ENCODE measurements at places on chromosomes 7 and 10. TPM values are rescaled to one million over a fixed set of nuclear protein-coding genes. Genes with fewer than 3 reads are reported as not detected.

CDC14C gene
- total RNA-seq: not detected

DNA sequence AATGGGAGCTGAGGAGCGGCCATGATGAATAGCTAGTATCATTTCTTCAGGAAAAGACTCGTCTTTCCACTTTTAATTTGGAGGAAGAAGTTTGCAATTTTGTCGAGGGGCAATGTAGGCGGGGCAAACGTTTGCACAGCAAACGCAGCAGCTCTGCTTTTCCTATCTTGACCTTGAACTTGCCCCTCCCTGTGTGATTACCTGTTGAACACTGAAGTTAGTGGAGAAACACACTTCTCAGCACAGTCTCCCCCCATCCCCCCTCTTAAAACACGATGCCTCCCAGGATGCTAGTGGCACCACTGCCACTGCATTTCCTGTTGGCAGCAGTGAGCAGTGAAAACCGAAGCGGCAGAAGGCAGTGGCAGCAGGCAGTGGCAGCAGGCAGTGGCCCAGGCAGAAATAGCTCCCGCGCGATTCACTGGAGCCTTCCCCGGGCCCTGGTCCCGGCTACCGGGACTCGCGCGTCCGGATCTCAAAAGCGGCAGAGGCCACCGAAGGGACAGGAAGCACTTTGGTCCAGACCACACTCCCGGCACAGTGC, at the start of gene EPDR1:
EPDR1 (plus strand) TSS at position 336 of the 544 bp plus-strand sequence. CDS start 300 bp downstream, outside the sequence.
- H3K4me3 ChIP-seq: peak within 1 kb of the TSS; percentile 59
- DNase-seq: peak; percentile 66
- H3K36me3 ChIP-seq: no peaks in the 10 kb centered on the region
- peak within 1 kb of the TSS; percentile 85 for H3K27ac ChIP-seq
- H3K4me1 ChIP-seq: peaks cover 35% of the 10 kb centered on the region

DNA sequence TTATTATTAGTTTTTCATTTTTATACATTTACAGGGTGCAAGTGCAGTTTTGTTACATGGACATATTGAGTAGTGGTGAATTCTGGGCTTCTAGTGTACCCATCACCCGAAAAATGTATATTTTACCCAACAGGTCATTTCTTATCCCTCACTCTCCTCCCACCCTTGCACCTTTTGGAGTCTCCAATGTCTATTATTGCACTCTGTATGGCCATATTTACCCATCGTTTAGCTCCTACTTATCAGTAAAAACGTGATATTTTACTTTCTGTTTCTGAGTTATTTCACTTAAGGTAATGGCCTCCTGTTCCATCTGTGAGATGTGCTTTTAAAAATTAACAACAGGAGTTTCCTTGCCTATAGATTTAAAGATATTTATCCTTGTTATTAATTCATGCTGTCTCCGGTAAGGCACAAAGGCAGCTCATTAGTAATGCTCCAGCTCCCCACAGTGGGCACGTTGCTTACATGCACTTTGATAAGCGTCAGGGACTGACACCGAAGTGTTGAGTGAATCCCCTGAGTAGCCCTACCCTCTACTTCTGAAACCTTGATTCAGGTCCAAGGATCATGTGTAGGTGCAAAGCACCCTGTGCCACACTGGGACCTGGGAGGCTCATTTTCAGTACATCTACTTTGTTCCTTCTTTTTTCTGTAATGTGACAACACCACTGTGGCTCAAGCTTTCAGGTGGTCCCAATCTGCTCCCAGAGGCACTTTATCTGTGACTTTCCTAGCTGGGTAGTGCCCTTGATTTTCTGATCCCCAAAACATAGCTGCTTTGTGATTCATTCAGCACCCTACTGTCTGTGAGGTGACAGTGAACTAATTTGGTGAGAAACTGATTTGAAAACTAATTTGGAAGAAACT, 27.3 kb downstream of the HYAL4 start:
- H3K4me3 ChIP-seq: no peak overlapping the region
- H3K4me1 ChIP-seq: no peaks in the 10 kb centered on the region
- DNase-seq: peak; percentile 55
- H3K36me3 ChIP-seq: no peaks in the 10 kb centered on the region
- no peak overlapping the region for H3K27ac ChIP-seq

GPR37 gene
- 14.3 TPM for total RNA-seq

DNA sequence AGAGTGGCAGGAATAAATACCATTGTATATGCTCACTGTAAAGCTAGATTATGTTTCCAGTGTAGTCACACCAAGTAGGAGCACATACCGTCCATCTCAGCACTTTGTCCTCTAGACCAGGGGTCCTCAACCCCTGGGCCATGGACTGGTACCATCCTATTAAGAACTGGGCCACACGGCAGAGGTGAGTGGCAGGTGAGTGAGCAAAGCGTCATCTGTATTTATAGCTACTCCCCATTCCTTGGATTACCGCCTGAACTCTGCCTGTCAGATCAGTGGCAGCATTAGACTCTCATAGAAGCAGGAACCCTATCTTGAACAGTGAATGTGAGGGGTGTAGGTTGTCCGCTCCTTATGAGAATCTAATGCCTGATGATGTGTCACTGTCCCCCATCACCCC, 735.3 kb downstream of the MAGI2 start:
- H3K27me3 ChIP-seq: no peaks in the 10 kb centered on the region
- DNase-seq: no peak
- H3K4me1 ChIP-seq: no peaks in the 10 kb centered on the region
- H3K27ac ChIP-seq: no peak overlapping the region

THSD7A gene
- total RNA-seq: 6.3 TPM

DNA sequence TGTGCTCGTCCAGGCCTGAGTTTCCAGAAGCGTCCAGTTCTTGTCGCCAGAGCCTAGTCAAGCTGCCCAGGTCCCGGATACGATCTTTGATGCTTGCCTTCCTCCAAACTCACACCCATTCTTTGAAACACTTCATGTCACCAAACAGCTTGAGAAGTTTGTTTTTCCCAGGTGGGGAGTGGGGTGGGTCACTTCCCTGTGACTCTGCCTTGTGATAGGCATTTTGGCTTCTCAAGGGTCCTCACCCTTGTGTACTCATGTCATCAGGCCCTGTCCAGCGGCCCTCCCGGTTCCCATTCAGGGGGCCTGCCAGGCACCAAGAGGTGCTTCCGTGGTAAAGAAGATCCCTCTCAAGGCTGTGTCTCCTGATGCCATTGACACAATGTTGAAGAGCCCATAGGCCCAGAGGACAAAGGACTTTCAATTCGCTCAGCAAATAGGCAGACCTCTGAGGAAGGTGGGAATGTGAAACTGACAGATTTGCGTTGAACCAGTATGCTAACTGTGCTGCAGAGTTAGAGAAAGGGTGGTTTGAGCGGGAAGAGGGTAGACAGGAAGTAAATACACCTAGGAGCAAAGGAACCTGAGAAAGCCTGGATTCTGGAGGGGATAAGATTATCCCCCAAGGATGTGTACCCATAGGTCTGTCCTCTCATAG, 24.7 kb upstream of the SFTPA1 start:
- H3K27ac ChIP-seq: no peak overlapping the region
- no peak overlapping the region for H3K4me3 ChIP-seq
- H3K4me1 ChIP-seq: no peaks in the 10 kb centered on the region
- no peaks in the 10 kb centered on the region for H3K36me3 ChIP-seq

LRRN3 gene
- total RNA-seq: 59.9 TPM

- H3K4me1 ChIP-seq: peaks cover 7% of the 10 kb centered on the region
- no peak for DNase-seq
- H3K36me3 ChIP-seq: no peaks in the 10 kb centered on the region
- no peaks in the 10 kb centered on the region for H3K27me3 ChIP-seq
- peak overlapping the region; percentile 86 for H3K27ac ChIP-seq
- H3K4me3 ChIP-seq: no peak overlapping the region
Observed at GRCh38 chr10:31604096-31604495, 285.1 kb downstream of the ZEB1 start.

PGAM2 gene
- total RNA-seq: 0.76 TPM

IGFBP1 gene
- 1.2 TPM for total RNA-seq

GRCh38 chr10:75904499-75905283, 473.3 kb downstream of the LRMDA start:
- no peaks in the 10 kb centered on the region for H3K27me3 ChIP-seq
- DNase-seq: no peak
- no peaks in the 10 kb centered on the region for H3K36me3 ChIP-seq
- no peak overlapping the region for H3K27ac ChIP-seq

GRCh38 chr7:2255145-2256139, 13.4 kb downstream of the NUDT1 start:
- no peak overlapping the region for H3K27ac ChIP-seq
- no peaks in the 10 kb centered on the region for H3K36me3 ChIP-seq
- no peak for DNase-seq
- no peaks in the 10 kb centered on the region for H3K4me1 ChIP-seq
- H3K27me3 ChIP-seq: no peaks in the 10 kb centered on the region
- H3K4me3 ChIP-seq: no peak overlapping the region

PYROXD2 gene
- 42.9 TPM for total RNA-seq

AHCYL2 gene
- total RNA-seq: 23.5 TPM

- no peaks in the 10 kb centered on the region for H3K4me1 ChIP-seq
- H3K27me3 ChIP-seq: no peaks in the 10 kb centered on the region
- no peak overlapping the region for H3K27ac ChIP-seq
- no peak for DNase-seq
- no peaks in the 10 kb centered on the region for H3K36me3 ChIP-seq
- no peak overlapping the region for H3K4me3 ChIP-seq
Observed at GRCh38 chr7:94612661-94613060, 43.3 kb downstream of the SGCE start.

LGI1 gene
- 1.5 TPM for total RNA-seq

KIF20B gene
- 8.2 TPM for total RNA-seq

PRSS37 gene
- not detected for total RNA-seq

KIAA1549 gene
- 6.2 TPM for total RNA-seq
